Amniotic epithelial cell (primary cell): ENCODE measurements at places on chromosomes 16 and 17.

GRCh38 chr17:58302919-58303585 lies 22.3 kb upstream of the MPO start:
- DNase-seq = no peak

- DNase-seq = no peak
These were observed 75.6 kb upstream of the HNF1B start for GRCh38 chr17:37820313-37820994.

DNA sequence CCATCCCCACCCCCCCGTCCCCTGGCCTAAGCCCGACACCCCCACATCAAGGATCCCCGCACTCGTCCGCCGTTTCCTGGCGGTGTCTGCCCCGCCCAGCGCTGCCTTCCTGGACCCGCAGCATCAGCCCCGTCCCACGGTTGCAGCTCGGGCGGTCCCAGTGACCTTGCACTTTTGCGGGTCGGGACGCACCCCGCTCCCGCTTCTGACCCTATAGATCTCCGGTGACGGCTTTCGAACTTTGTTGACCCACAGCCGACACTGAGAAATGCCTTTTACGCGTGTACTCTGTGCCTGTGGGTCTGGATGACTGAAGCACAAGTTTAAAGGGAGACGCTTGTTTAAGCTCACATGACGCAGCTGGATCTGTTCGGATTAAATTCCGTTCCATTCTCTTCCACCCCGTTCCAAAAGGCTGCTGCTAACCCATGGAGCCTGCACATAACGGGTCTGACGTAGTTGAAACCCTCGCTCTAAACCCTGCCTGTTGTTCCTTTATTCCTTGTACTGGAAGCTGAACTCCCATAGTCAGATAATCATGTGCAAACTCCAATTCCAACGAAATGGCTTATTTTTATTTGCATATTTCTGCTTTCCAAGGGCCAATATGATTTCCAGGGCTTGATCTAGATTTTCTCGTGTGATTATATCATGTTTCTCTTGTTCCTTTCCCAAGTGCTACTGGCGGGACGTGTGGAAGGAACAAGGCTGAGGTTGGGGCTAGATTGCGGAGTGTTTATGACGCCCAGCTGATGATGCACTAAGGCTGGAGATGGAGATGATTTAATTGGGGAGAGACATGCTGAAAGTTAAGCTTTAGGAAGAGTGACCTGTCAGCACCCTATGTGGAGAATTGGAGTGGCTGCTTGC lies 834 bp downstream of the FLYWCH1 start:
- DNase-seq = peak; percentile 69

- peak; percentile 44 for DNase-seq
These were observed 51.4 kb upstream of the ARHGAP44 start for GRCh38 chr17:12737740-12738469.

GRCh38 chr17:42474276-42474675 lies 15.6 kb downstream of the ATP6V0A1 start:
- DNase-seq = no peak

DNA sequence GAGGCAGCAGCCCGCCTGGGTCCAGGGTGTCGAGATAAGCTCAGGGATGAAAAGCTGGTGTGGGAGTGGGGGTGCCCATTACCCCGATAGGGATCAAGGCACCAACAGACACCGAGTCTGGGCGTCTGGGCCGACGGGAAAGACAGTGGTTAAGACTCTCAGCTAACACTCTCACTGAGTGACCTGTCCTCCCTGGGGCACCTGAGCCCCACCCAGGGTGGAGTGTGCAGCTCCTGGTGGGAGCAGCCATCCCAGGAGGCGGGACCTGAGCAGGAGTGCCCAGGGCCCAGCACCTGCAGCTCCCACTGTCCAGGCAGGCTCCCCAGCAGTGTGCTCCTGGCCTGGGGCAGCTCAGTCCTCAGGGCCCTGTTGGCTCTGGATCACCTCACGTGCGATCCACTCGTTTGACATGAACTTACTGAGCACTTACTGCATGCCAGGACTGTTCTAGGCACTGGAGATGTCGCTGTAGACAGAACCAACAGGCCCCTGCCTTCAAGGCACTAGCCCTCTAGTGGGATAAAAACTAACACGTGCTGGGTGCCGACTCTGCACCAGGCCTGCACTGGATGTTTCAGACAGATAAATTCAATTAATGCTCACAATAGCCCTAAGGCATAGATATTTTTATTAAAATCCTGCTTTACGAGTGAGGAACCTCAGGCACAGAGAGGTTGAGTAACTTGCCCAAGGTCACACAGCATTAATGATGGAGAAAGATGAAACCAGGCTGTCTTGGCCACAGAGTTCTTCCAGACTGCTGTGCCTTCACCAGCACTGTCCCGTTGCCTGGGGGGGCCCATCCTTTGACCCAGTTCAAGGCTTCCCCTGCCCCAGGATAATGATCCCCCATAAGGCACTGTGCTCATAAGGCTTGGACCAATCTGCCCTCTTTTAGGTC lies 1.9 kb downstream of the EVPLL start:
- no peak for DNase-seq

DNA sequence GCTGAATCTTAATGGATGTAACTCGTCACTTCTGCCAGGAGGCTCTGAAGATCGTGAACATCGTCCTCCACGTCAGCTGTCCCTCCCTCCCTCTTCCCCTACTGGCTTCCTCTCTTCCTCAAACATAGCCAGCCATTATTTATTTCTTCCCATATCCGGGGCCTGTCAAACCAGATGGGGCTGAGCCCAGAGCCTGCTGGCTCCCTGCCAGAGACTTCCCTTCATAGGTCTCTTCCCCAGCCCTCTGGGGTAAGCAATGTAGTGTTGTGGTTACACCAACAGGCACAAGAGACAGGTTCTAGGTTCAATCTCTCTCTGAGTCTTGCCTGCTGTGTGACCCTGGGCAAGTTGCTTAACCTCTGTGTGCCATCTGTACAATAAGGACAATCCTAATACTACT lies 40.1 kb upstream of the ZFP90 start:
- no peak for DNase-seq
